ENCODE measurements at places on chromosomes 13 and 19.
A peak's percentile ranks its signal among the peaks of the same experiment; 100 is the strongest.

GRCh38 chr19:49818649-49819370 lies 721 bp downstream of the MED25 start:
- DNase-seq: no peak

DNA sequence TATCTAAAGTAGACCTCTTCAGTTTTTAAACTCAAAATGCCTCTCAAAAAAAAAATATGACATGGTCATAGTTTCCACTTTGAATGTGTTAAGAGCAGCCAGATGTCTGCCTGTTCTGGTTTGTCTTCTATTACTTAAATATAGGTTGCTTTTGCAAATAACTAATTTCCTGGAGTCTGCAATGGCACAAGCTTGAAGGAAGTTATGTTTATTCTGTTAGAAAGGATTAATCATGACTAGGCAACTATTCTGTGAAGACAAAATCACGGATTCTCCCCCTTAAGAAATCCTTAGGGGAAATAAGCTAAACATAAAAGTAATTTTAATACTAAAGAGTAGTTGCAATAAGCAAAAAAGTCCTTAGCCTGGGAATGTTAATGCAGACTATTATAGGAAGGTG lies 26.3 kb downstream of the SKA3 start:
- no peak for DNase-seq

DNA sequence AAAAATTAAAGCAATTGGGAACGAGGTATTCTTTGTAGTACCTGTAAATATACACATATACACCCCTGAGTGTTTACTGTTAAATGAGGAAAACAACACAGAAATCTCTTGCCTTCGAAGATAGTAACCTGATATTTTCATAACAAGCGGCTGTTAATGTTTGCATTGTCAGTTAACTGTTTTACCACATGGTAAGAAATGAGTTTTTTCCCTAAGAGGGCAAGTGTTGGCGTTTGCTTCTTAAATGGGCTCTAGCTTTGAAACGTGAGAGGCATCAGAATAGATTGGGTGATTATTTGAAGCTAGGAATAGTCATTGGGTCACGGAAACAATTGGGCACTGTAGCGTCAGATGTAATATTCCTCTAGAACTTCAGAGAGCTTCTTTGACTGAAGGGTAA lies 22.0 kb upstream of the UPF3A start:
- no peak for DNase-seq

- DNase-seq: peak; percentile 31
Observed at GRCh38 chr19:48502350-48503018, 9.2 kb downstream of the LMTK3 start.

DNA sequence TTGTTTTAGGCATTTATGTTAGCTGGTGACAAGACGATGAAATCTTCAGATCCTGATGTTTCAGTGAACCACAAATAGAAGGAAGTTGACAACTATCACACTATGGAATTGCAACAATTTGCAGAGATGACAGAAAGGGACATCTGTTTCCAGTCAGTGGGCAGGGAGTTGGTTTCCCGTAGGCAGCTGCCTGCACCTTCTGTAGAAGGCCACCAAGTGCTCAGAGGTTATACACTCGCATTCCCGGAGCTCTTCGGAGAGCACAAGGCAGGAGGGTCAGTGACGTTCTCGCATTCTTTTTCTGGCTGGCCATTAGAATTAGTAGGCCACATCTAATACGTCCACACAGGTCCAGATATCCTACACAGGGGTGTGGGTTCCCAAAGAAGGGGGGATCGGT lies 129.4 kb downstream of the SHISA2 start:
- DNase-seq: no peak

DNA sequence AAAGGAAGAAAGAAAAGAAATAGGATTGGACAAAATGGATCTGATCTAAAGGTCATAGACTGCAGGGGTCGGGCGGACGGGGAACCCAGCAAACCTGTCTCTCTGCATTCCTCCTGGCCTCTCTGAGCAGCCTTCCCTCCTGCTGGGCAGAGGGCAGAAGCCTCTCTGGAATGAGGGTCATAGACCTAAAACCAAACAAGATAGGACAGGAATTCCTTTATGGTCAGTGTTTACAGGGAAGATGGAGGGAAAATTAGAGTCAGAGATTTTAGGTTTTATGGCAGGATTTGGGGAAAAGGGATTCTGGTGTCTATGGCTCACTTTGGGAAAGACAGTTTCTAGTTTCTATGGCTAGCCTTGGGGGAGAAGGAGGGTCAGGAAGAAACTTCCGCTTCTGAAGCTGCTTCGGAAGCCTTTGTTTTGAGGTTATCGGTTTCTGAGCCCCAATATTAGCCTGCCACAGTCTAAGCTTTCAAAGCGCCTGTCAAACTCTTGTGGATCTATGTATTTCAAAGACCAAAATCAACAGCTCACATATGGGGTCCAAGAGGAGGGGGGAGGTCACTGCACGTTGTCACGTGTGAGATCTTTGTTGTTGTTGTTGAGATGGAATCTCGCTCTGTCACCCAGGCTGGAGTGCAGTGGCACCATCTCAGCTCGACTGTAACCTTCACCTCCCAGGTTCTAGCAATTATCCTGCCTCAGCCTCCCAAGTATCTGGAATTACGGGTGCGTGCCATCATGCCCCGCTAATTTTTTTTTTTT lies 18.9 kb upstream of the DPRX start:
- no peak for DNase-seq

DNA sequence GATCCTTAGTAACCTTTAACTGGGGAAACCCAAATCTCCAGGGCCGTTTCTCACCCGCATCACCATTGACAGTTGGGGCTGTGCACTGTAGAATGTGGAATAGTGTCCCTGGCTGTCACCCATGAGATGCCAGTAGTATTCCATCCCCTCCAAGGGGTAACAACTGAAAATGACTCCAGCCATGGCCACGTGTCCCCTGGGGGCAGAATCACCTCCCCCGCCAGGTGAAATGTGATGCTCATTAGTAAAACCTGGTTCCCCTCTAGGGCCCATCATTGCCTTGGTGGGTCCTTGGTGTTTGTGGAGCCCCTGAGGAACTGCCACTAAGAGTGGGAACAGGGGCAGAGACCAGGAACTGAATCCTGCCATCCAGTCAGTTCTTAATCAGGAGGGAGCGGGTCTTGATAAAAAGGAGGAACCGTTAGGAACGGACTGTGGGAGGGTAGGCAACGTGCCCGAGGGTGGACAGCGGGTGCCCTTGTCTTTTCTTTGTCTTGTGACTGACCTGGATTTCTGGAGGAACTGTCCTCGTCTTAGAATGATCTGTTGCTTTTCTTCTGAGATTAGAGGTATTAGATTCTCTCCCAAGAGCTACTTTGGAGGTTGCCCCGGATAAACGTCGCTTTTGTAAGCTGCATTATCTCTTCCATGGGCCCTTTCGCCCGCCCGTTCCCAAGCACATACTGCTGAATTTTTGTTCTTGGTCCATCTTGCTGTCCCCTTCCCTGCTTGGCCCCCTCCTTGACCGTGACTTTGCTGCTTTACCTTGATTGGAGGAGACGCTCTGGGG lies 3.5 kb downstream of the MYO9B start:
- no peak for DNase-seq

DNA sequence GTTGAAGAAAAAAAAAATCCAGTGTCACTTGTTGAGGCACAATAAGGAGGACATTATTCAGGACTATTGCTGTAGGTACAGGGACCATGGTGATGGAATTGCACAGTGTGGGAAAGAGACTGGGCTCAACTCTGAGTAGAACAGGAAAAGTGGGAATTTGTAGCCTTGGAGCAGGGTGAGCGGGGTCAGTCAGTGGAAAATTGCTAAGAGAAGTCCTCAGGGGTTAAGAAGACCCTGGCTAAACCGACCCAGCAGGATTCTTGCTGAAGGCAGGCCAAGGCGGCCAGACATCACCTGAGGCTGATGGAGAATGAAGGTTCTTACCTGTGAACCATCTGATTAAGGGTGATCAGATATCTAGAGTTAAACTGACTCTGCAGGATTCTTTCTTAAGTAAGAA lies 12.5 kb downstream of the LAIR2 start:
- DNase-seq: no peak

- no peak for DNase-seq
Observed at GRCh38 chr13:112893570-112894422, 75.2 kb upstream of the MCF2L start.

- no peak for DNase-seq
Observed at GRCh38 chr19:5957170-5957569, 20.8 kb downstream of the RANBP3 start.

GRCh38 chr19:11242025-11242424 lies 2.6 kb downstream of the ANGPTL8 start:
- DNase-seq: no peak
